CD4-positive, alpha-beta T cell treated with Interleukin-2 at 100 ng/mL for 4 hours (primary cell): ENCODE measurements at places on chromosomes 2 and 18.

GRCh38 chr2:136251197-136251884, 133.4 kb upstream of the CXCR4 start:
- DNase-seq, result no peak

- DNase-seq, result no peak
Measured at GRCh38 chr2:119586085-119586484, 41.8 kb downstream of the CFAP221 start.

GRCh38 chr18:58611395-58612131, 17.3 kb downstream of the ALPK2 start:
- DNase-seq, result no peak

DNA sequence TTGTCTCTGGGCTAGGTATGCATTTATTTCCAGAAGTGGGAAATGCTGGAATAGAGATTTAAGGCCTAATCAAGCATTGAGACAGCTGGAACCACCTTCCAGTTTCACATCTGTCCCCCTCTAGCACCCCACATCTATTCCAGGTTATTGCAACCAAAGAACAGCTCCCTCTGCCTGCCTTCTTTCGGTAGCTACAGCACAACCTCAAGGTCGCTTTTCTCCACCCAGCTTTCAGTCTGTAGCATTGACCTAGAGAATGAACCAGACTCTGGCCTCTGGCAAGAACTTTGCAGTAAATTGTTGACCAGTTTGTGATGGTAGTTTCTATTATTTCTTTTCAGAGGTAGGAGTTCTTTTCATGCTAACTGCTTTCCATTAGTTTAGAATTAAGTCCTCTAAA, 484.2 kb downstream of the DLGAP1 start:
- no peak for DNase-seq

DNA sequence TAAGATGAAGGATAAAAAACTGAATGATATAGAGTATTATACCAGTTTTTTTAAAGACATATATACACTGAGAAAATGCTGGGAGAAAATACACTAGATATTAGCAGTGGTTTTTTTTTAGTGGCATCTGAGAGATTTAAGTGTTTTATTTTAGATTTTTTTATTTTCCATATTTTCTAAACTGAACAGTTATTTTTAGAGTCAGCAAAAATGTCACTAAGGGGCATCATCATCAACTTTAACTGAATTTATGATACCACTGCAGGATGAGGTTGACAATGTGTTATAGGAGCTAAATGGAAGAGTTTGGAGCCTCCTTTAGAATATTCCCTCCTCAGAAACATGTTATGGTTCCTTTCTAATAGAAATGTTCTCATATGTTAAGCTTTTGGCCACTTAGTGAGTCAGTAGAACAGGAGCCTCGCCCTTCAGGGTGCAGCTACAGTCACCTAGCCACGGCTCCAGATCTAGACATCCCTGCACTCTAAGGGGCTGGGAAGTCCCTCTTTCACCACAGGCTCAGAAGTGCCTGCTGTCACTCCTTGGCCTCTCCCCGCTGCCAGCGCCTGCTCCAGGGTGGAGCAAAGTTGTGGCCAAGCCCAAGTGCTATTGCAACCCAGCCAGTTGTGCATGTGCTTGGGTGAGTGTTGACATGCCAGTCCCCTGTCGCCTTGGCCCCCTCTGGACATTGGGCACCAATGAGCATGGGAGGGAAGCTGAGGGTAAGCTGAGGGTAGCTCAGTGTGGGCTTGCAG, 210.7 kb upstream of the RASGRP3 start:
- DNase-seq, result no peak

GRCh38 chr18:25181581-25181980, 170.4 kb downstream of the ZNF521 start:
- no peak for DNase-seq

- DNase-seq, result no peak
Measured at GRCh38 chr2:88707003-88707402, 15.5 kb downstream of the RPIA start.

DNA sequence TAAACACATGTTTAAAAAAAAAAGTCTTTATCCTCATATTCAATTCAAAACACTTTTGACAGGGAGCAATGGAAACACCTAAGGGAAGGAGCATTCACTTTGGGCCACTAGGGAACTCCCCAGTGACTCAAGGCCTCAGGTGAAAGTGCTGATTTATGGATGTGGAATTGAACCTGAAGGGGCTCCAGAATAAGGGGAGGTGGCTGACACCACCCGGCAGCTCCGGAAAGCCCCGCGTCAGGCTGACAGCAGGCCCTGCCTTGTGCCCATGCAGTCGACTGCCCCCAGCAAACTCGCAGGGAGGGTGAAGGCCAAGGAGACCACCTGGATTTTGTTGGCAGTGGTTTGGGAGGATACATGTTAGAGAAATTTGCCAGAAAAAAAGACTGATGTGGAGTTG, 275.3 kb upstream of the NCKAP5 start:
- no peak for DNase-seq

- DNase-seq, result no peak
Measured at GRCh38 chr2:148162871-148163270, 142.0 kb downstream of the MBD5 start.

DNA sequence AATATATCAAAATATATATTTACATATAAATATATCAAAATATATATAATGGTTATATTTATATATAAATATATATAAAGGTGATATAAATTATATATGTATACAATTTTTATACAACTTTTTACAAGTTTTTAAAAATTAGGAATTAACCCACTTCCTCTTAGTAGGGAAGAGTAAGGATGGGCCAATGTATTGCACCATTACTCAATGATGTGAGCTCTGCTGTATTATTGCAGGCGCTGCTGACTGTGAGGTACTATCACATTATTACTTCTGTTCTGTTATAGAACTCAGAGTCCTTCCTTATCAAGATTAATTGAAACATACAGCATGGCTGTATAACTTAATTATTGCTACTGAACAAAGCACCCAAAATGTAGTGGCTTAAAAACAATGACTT, 46.0 kb downstream of the CCDC195 start:
- DNase-seq, result no peak

- DNase-seq, result no peak
Measured at GRCh38 chr2:150023044-150023443, 435.5 kb upstream of the MMADHC start.

DNA sequence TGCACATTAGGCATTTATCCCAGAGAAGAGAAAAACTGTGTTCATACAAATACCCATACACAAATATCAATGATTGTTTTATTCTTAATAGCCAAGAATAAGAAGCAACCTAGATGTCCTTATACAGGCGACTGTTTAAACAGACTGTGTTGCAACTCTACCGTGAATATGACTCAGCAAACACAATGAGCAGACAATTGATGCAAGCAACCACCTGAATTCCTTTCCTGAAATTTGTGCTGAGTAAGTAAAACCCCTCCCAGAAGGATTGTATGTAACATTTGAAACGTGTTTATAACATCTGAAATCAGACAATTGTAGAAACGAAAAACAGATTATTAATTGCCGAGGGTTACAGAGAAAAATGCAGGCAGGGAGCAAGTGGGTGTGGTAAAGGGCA, 621.9 kb upstream of the SOX11 start:
- DNase-seq, result no peak

DNA sequence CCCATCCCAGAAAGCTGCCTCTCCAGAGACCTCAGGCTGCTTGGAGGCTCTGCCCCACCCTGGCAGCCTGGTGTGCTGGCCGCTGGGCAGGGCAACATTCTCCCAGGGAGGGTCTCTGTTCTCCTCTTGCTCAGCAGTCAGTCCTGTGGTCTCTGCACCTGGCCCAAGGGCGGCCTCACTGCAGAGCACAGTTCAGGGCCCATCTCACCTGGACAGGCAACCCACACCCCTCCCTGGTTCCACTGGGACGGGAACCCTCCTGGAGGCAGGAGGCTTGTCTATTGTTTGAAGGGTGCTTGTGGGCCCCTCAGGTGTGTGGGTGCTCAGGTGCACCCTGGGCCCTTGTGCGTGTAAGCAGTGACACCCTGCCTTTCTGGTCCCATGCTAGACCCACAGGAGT, 67.2 kb upstream of the OTOS start:
- no peak for DNase-seq

GRCh38 chr18:74197705-74198341, 49.5 kb downstream of the TIMM21 start:
- DNase-seq, result no peak

DNA sequence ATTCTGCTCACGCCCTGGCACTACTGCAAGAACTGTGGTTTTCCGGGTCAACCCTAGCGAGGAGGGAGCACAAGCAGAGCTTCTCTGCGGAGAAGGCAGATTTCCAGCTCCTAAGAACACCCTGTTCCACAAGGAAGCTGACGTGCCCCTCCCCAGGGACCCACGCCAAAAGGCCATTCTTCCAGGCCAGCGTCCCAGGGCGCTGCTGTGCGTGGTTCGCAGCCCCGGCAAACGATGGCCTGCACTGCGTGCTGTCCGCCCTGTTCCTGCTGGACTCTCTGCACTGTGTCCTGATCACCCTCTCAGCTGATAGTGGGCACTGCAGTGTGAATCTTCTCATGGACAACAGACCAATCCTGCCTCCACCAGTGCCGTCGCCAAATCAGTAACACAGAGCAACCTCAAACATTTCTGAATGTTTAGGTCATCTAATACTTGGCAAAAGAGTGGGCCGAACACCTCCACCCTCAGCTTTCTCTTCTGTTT, 49.1 kb downstream of the ADI1 start:
- no peak for DNase-seq

- no peak for DNase-seq
Measured at GRCh38 chr2:29562896-29563295, 358.5 kb downstream of the ALK start.

GRCh38 chr18:63867368-63868125, 20.0 kb upstream of the SERPINB2 start:
- no peak for DNase-seq

- no peak for DNase-seq
Measured at GRCh38 chr2:239557516-239557915, 156.7 kb upstream of the HDAC4 start.

DNA sequence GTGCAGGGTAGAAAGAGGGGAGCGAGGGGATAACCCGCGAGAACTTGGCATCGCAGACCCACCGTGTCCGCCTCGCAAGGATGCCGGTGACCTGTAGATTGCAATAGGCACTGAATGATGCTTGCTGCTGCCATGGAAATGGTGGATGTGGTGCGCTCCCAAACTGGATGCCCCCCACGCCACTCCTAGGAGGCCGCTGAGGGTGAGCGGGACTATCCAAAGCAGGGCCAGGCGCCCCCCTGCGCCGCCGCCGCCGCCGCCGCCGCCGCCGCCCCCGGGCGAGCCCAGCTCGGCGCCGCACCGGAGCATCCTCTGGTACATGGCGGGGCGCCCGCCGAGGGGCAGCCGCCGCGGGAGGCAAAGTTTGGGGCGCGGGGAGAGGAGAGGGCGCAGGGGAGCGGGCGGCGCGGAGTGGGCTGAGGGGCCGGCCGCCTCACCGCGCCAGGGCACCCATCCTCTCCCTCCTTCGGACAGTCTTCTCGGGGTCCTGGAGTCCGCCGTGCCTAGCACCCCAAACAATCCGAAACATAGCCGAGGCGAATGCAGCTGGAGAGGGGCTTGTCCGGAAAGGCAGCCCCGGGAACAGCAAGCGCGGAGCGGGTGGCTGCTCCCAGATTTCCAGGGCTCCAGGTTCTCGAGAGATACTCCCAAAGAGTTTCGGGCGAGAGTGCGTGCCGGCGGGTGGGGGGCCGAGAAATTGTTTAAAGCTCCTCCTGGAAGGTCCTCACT, 685.1 kb downstream of the NRXN1 start:
- DNase-seq, result no peak

GRCh38 chr2:182115258-182115657, 129.6 kb downstream of the PPP1R1C start:
- no peak for DNase-seq

DNA sequence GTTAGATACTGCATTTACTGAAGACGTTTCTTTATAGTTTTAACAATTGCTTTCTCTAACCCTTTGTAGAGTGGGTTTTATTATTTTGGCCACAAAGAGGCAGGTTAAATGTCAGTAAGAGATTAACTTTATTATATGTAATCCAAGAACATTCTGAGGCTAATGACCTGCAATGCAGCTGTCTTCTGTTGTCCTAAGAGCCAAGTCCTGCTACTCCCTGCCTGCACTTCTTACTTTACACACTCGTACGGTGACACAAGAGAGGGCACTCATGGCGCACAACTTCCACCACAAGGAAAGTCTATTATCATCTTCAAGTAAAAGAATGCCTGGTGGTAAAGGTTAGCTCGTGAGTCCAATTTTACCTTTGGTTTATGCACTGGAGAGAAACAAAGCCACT, 471.0 kb upstream of the HNMT start:
- DNase-seq, result no peak

DNA sequence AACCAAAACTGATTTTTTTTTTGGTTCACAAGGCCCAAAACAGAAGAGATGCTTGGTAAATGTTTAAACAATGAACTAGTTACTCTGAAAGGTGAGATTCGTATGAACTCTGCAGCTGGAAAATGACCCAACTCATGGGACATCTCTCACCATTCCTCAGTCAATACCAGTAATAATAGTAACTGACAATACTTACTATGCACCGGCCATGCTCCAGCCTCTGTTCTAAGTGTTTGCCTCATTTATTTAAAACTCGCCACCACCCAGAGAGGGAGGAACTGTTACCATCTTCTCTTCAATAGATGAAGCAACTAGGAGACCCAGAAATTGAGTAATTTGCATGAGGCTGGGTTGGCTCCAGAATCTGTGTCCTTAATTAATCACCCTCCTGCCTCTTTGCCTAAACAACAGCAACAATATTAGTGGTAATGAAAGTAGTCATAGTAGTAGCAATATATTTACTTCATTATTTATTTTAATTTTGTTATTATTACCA, 130.4 kb downstream of the CTIF start:
- DNase-seq, result no peak

- DNase-seq, result no peak
Measured at GRCh38 chr2:88180605-88181240, 10.6 kb downstream of the THNSL2 start.

DNA sequence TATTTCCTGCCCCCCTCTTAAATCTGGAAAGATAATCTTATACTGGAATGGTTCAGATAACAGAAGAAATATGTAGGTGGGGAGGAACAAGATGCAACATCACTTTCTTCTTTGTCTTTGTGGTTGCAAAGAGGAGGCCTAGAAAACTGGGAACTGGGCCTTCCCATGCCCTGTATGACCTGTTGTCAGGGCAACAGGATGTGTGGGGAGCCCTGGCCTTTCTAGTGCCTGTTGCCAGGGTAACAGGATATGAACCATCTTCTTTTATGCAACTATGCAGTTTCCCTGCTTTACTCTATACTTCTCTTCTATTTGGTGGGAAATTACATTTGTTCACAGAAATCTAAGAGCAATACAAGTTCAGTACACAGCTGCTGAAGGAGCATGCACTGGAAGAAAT, 79.8 kb upstream of the PDE1A start:
- DNase-seq, result no peak

DNA sequence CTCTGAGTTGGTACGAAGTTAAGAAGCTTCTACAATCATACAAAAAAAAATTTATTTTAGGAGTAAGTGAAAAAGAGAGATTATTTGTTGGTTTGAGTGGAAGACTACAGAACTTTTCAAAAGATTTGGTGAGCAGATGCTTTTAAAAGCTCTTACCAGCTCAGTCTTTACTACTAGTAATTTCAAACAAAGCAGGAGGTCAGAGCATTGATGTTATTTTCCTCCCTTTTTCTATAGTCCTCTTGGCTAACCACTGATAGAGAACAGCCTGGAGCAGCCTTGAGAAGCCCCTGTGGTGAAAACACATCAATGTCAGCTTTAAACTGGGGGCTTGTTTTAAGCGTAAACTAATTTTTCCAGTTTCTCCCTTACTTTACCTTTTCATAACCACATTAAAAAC, 559.3 kb upstream of the CDH2 start:
- no peak for DNase-seq
